ENCODE measurements at places on chromosomes 3 and 15. TPM values are rescaled to one million over a fixed set of nuclear protein-coding genes. Genes with fewer than 3 reads are reported as not detected.

The P2RY1 gene
- total RNA-seq, result 7.8 TPM

The GPR149 gene
- total RNA-seq, result not detected

The CDCP1 gene
- 14.0 TPM for total RNA-seq

The NEDD4 gene
- 18.0 TPM for total RNA-seq

The INSYN1 gene
- not detected for total RNA-seq

The SCAANT1 gene
- total RNA-seq, result not detected

All from hematopoietic multipotent progenitor cell (in vitro differentiated cells).